Stimulated activated CD4-positive, alpha-beta T cell treated with anti-CD3 and anti-CD28 coated beads, Interleukin-4, amount 100 ng/mL, for 48 hours (primary cell): ENCODE measurements at places on chromosomes 12 and 14.

DNA sequence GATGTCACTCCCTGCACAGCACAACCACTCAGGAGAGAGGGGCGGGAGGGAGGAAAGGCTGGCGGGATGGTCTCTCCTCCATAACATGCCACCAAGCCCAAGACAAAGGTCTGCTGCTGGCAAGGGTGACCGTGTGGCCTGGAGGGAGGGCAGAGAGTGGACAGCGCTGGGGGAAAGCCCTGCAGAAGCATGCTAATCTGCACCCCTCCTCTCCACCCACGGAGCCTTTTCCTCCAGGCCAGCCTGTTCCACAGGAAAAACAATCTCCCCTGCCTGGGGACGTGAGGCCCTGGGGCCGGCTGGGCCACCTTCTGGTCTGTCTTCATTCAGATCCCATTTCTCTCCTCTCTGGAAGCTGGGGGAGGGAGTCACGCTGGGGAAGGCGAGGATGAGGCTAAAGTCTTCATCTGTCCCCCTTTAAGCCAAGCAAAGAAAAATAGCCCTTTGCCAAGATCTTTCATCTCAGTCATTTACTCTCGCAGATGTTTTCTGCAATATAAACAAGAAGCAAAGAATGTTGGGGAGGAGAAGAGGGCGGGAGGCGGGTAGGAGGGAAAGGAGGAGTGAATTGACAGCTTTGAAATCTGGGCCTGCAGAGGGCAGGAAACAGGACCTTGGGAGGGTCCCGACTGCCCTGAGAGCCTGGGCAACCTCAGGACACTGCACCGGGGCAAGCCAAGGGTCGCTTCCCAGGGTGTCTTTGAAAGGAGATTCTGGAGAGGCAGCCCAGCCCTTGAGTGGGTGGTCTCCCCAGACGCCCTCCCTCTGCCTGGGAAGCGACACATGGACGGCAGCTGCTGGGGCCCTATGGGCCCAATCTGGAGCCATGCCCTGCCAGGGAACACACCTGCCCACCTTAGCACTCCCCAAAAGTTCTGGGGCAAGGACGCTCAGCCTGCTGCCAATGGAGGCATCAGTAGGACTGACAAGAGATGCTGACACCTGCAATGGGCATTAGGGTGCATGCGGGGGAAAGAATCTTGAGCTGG is 133.6 kb downstream of the ZFP36L1 start:
- DNase-seq, result no peak

- DNase-seq, result no peak
Measured at GRCh38 chr12:116241157-116241759, 36.2 kb downstream of the MED13L start.

- DNase-seq, result no peak
Measured at GRCh38 chr12:6850796-6851152, 312 bp downstream of the CDCA3 start.

DNA sequence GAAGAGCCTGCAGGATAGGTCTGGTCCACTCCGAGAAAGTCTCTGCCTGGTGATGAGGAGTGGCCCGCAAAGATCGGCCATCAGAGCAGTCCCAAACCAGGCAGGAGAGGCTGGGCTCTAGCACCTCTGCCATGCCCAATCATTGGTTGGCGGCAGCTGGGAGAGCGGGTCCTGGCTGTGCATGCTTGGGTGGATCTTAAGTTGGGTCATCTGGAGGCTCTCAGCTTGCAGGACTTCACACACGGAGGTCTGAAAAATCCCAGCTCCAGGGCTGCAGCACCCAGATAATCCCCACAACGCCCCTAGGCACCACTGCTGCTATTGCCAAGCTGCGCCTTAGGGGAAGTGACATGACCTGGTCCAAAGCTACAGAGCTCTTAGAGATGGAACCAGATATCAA is 766.7 kb upstream of the TBX3 start:
- no peak for DNase-seq

DNA sequence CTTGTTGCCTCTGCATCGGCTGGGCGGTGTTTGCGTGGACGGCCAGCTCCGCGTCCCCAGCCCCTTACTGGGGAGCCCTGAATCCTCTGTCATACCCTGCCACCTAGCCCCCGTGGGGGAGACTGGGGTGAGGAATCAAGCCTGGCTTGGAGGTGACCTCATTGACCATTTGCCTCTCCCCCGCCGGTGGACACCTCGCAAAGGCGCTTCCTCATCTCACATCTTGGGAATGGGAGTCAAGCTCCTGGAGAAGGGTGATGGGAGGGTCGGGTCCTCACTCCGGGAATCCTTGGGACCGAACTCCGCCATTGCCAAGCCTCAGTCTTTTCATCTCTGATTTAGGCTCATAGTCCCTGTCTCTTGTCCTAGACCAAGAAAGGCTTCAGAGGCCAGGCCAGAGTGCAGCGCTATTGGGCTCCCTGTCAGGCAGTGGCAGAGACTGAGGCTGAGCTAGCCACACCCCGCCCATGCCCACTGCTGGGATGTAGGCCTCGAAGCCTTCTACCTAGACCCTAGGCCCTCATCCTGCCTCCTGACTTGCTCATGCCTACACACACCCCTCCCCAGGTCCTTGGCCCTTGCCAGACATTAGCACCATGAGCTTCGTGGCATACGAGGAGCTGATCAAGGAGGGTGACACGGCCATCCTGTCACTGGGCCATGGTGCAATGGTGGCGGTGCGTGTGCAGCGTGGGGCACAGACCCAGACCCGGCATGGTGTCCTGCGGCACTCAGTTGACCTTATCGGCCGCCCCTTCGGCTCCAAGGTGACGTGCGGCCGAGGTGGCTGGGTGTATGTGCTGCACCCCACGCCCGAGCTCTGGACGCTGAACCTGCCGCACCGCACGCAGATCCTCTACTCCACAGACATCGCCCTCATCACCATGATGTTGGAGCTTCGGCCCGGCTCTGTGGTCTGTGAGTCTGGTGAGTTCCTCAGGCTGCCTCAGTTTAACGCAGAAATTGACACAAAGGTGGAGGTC is 678 bp downstream of the TRMT61A start:
- no peak for DNase-seq

DNA sequence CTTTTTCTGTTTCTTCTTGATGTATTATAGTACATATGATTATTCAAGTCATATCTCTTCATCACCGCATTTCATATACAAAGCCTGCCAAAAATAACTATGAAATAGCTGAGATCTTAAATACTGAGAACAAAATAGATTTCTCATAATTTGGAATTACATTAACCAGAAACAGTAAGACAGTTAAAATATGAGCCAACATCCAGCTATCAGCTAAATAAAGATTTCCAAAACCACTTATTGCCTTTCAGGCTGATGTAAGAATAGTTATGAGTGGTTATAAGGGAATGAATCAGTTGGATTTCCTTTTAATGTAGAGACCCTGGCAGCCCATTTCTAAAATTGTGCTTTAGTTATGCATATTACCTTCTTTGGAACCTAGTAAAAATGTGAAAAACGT is 47.4 kb downstream of the TMEM117 start:
- no peak for DNase-seq

DNA sequence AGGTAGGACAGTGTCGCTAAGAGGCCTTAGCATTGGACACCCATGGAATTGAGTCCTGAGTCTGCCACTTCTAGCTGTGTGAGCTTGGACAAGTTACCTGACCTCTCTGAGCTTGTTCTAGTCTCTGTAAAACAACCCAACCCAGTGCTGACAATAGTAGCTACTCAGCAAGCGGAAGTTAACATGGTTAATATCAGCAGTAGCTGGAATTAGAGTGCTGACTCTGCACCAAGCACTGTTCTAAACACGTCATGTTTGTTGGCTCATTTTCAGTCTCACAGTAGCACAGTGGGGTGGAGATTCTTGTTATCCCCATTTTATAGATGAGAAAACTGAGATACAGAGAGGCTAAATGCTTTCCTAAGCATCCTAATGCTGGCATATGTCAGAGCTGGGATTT is 47.5 kb upstream of the RIN3 start:
- DNase-seq, result no peak

DNA sequence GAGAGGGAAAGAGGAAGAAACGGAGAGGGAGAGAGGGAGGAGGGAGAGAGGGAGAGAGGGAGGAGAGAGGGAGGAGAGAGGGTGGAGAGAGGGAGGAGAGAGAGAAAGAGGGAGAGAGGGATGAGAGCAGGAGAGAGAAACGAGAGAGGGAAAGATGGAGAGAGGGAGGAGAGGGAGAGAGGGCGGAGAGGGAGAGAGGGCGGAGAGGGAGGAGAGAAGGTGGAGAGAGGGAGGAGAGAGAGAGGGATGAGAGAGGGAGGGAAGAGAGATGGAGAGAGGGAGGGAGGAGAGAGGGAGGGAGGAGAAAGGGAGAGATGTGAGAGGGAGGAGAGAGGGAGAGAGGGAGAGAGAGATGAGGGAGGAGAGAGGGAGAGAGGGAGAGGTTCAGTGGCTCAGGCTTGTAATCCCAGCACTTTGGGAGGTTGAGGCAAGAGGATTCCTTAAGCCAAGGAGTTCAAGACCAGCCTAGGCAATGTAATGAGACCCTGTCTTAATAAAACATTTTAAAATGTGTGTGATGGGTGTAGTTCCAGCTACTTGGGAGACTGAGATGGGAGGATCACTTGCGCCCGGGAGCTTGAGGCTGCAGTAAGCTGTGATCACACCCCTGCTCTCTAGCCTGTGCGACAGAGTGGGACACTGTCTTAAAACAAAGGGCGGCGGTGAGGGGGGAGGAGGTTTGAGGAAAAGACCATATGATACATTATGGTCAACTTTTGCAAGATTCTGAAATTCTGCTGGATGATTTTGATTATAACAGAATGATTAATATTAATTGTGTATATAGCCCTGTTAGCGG is 21.3 kb upstream of the SNRPF start:
- DNase-seq, result no peak

DNA sequence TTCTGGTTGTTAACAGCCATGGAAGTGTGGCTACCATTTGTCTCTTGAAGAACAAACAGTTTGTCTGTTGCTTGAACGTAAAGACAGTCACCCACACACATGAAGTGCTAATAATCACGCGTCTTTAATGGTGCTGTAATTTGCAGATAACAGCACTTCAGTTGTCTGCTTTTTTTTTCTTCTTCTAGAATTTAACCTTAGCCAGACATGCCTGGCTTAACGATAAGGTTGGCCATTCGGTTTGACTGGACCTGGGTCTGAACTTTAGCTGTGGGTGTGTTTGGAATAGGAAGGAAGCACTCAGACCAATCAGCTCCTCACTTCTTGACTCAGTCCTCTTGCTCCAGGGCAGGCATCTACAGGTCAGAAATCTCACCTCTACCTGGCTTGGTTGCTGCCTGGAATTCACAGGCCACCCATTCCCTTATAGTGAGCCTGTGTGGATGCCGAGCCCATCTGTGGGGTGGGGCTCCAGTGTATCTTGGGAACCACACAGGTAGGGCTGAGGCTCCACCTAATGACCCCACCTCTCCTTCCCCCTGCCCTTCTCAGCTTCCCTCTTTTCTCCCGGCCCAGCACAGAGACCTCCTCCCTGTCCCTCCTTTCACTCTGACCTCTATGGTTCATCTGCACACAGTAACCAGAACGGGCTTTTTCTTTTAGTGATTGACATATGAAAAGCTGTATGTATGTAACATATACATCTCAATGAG is 246.4 kb upstream of the PWP1 start:
- no peak for DNase-seq

DNA sequence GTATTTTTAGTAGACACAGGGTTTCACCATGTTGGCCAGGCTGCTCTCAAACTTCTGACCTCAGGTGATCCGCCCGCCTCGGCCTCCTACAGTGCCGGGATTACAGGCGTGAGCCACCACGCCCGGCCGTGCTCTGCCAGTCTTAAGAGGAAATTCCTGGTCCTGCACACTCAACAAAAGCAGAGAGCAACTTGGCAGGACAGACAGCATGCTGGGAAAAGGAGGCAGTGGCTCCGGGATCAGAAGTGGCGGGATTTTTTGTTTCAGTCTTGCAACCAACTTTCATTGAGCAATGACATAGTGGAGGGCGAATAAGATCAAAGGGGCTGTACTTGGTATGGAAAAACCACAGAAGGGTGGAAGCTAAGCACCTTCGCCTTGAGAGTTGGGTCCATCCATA is 2.1 kb downstream of the CKAP4 start:
- DNase-seq, result no peak

DNA sequence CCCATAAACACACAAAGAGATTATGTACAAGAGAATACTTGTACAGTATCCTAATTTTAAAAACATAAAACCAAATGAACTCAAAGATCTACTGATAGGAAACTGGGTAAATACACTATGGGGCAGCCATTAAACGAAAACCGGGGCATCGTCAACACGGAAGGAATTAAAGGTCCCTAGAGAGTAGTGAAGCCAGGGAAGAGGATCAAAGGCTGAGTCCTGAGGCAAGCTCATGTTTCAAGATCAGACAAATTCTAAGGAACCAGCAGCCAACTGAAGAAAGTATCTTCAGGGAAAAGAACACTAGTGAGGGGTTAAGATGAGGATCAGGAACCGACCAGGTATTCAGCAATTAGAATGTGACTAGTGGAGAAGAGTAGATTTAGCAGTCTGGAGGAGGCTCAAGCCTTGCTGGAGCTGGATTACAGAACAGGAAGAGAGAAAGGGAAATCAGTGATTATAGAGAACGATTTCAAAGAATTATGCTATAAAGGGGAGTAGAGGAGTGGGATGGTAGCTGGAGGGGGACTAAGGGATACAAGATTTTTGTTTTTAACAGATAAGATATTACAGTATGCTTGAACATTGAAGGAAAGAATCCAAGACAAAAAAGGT is 23.7 kb downstream of the SEL1L start:
- no peak for DNase-seq
